ENCODE measurements at places on chromosomes 3 and 15. TPM values are rescaled to one million over a fixed set of nuclear protein-coding genes. Genes with fewer than 3 reads are reported as not detected.

The ARPIN gene
- 5.8 TPM for total RNA-seq

DNA sequence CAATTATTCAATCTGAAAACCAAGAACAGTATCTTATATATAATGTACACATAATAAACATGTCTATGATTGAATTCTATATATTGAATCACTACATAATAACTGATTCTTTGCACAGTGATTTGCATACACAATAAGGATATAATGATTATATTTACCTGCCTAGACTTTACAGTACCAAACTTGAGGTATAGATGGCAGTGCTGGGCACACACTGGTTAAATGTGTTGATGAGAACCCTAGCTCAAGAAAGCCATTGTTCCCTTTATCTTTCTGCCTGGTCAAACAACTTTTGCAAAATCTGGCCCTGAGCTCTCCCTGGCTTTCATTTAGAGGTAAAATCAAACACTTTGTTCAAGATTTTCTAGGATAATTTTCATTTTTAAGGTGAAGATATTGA lies 697.7 kb downstream of the TUSC7 start:
- no peak overlapping the region for H3K27ac ChIP-seq
- H3K4me3 ChIP-seq, result no peak overlapping the region
- no peaks in the 10 kb centered on the region for H3K4me1 ChIP-seq
- H3K27me3 ChIP-seq, result no peaks in the 10 kb centered on the region
- DNase-seq, result no peak

DNA sequence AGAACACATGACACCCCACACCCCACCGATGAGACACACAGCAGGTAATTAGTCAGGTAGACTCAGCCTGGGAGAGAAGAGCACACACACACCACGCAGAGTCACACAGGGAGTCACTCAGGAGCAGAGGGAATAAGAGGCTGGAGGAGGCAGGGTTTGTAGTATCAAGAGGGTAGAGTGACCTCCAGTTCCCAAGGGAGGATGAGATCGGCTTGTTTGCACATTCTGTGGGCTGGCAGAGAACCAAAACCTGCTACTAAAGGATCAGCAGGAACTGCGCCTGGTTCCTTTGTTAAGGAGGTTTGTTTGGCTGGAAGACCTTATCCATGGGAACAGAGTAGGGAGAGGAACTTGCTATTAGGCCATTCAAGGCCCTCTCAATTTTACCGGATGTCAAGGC lies 281.4 kb upstream of the SLCO3A1 start:
- H3K36me3 ChIP-seq, result no peaks in the 10 kb centered on the region
- no peak overlapping the region for H3K27ac ChIP-seq
- no peaks in the 10 kb centered on the region for H3K4me1 ChIP-seq
- no peak for DNase-seq

GRCh38 chr3:21409401-21409800 lies 341.6 kb downstream of the ZNF385D start:
- no peaks in the 10 kb centered on the region for H3K4me1 ChIP-seq
- H3K27ac ChIP-seq, result no peak overlapping the region
- no peaks in the 10 kb centered on the region for H3K36me3 ChIP-seq
- no peak overlapping the region for H3K4me3 ChIP-seq
- H3K27me3 ChIP-seq, result no peaks in the 10 kb centered on the region

The GOLGA8N gene
- total RNA-seq, result 7.0 TPM

- DNase-seq, result no peak
- H3K4me1 ChIP-seq, result no peaks in the 10 kb centered on the region
- no peak overlapping the region for H3K4me3 ChIP-seq
- H3K36me3 ChIP-seq, result no peaks in the 10 kb centered on the region
- no peaks in the 10 kb centered on the region for H3K27me3 ChIP-seq
These were observed 72.1 kb downstream of the GJD2 start for GRCh38 chr15:34682674-34683073.

The DNAH12 gene
- total RNA-seq, result 0.18 TPM

DNA sequence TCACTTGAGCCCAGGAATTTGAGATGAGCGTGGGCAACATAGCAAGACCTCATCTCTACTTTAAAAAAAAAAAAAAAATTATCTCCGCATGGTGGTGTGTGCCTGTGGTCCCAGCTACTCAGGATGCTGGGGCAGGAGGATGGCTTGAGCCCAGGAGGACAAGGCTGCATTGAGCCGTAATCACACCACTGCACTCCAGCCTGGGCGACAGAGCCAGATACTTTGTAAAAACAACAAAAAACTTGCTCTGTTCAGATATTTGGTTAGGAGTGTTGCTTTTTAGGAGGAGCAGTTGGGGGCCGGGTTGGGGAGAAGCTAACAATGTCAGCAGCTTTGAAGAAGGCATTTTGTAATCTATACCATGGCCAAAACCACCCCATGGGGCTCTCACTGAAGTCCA lies 4.1 kb downstream of the GCNT3 start:
- H3K27me3 ChIP-seq, result no peaks in the 10 kb centered on the region
- no peak for DNase-seq
- no peak overlapping the region for H3K4me3 ChIP-seq
- no peaks in the 10 kb centered on the region for H3K36me3 ChIP-seq
- no peaks in the 10 kb centered on the region for H3K4me1 ChIP-seq

DNA sequence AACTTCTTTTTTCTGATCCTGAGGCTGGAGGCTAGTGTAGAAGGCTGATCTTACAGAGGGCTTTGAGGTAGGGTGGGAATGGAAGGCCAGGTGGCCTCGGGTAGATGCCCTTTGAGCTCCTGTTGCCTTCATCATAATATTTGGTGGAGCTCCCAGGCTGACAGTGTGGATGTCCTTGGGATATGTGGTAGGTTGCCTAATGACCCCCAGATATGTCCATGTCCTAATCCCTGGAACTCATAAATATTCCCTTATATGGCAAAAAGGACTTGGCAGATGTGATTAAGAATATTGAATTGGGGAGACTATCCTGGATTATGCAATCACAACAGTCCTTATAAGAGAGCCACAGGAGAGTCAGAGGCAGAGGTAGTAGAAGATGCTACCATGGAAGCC lies 5.5 kb downstream of the ADAMTSL3 start:
- H3K27me3 ChIP-seq, result no peaks in the 10 kb centered on the region
- DNase-seq, result no peak
- H3K36me3 ChIP-seq, result no peaks in the 10 kb centered on the region
- peaks cover 55% of the 10 kb centered on the region for H3K4me1 ChIP-seq
- no peak overlapping the region for H3K4me3 ChIP-seq

DNA sequence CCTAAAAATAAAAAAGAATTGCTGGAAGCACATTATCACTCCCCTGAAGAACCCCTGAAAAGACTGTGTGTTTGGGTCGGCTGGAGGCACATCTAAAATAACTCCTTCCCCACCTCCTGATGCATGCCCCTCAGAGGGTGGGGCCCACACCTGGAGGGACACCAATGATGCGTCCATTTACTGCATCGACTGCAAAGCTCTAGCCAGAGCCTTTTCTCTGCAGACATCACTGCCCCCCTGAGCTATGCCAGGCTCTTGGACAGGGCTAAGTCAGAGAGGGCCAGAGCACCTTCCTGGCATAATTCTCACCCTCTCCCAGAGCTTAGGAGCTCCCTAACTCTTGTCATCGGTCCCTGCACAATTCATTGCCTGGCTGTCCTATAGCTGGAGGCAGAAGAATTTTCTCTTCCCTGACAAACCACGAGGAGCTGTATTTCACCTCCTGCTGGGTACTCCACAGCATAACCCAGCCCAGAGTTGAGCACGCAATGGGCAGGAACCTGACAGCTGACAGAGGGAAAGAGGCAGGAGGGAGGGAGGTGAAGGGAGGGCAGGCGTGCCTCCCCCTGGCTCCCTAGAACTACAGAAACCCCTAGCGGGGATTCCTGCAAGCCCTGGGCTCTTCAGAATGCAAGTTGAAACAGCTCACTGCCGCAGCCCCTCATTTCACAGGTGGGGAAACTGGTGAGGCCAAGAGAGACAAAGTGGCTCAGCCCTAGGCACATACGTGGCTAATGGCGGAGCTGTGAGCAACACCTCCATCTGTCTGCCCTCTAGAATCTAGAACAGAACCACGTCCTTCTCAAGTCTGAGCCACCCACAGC lies 46.6 kb downstream of the XXYLT1 start:
- H3K36me3 ChIP-seq, result no peaks in the 10 kb centered on the region
- H3K27me3 ChIP-seq, result no peaks in the 10 kb centered on the region
- H3K4me3 ChIP-seq, result no peak overlapping the region

- H3K36me3 ChIP-seq, result no peaks in the 10 kb centered on the region
- no peak overlapping the region for H3K27ac ChIP-seq
- no peaks in the 10 kb centered on the region for H3K27me3 ChIP-seq
- H3K4me3 ChIP-seq, result no peak overlapping the region
These were observed 214.6 kb downstream of the MEIS2 start for GRCh38 chr15:36885771-36886170.

DNA sequence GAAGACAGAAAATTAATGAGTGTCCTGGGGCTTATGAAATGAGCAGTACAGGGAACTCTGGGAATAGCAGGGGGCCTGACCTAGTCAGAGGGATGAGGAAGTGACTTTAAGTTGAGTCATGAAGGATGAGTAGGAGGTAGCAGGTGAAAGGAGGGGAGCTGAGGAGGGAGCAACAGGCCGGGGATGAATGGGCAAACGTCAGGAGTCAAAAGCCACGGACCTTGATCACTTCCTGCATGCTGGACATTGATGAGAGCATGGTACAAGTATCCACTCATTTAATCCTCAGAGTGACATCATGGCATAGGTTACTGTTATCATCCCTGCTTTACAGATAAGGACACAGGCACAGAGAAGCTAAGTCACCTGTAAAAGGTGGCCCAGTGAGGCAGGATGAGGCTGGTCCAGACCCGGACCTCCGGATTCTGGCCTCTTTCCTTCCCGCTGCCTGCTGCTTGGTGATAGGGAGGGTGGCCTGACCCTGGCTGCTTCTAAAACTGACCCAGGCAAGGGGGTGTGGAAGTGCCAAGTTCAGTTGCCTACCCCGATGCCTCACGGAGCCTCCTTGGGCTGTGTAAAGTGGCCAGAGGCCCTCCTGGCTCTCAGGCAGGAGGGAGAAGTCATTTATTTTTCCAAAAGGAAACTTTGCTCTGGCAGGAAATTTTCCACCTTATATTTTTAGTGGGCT lies 7.6 kb downstream of the CORO2B start:
- H3K27me3 ChIP-seq, result no peaks in the 10 kb centered on the region
- H3K27ac ChIP-seq, result no peak overlapping the region
- H3K4me1 ChIP-seq, result peaks cover 5% of the 10 kb centered on the region
- H3K4me3 ChIP-seq, result no peak overlapping the region

DNA sequence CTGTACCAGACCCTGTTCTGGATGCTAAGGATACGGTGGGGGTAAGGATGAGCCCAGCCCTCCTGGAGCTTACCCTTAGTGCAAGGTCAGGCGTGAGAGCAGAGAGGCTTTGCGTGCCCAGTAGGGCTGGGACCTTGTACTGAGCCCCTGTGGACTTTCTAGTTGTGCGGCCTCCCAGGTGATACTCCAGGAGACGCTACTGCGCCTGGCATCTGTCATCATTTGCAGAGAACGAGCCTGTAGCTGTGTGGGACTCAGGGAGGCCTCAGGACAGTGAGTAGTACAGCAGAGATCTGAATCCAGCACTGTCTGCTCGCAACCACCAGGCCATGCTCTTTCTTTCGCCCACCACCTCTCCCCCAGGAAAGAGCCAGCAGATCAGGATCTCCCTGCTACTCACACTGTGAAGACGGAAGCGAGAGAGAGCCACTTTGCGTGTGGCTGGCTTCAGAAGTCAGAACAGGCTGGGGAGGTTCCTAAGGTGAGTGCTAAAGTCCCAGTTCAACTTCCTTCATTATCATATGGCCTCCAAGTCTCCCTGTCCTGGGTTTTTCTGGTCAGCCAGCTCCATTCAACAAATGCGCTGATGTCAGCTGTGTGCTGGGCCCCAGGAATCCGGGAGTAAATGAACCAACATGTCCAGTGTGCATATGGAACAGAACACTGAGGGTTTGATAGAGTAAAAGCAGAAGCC lies 38.2 kb upstream of the ITGA11 start:
- no peak overlapping the region for H3K27ac ChIP-seq
- H3K4me1 ChIP-seq, result no peaks in the 10 kb centered on the region
- no peak for DNase-seq
- no peaks in the 10 kb centered on the region for H3K27me3 ChIP-seq
- no peaks in the 10 kb centered on the region for H3K36me3 ChIP-seq

DNA sequence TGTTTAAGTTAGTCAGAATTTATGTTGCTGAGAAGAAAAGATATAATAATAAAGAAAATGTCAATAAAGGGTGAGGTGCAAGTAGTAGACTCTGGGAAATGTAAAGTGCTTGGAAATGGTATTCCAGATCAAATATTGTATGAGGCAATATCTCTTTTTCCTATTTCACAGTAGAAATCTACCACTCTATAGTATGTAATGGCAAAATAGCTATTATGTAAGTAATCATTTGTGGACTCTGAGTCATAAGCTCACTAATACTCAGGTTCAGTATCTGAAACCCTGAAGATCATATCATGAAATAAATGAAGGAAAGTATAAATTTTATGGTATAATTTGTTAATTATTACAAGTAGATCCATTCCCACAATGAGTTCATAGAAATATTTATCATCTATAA lies 322.1 kb downstream of the PYDC2 start:
- no peaks in the 10 kb centered on the region for H3K27me3 ChIP-seq
- H3K4me3 ChIP-seq, result no peak overlapping the region
- H3K27ac ChIP-seq, result no peak overlapping the region
- DNase-seq, result no peak

The GABRR3 gene
- total RNA-seq, result not detected
